SJSA1 (cell line): ENCODE measurements at places on chromosomes 3 and 15.

DNA sequence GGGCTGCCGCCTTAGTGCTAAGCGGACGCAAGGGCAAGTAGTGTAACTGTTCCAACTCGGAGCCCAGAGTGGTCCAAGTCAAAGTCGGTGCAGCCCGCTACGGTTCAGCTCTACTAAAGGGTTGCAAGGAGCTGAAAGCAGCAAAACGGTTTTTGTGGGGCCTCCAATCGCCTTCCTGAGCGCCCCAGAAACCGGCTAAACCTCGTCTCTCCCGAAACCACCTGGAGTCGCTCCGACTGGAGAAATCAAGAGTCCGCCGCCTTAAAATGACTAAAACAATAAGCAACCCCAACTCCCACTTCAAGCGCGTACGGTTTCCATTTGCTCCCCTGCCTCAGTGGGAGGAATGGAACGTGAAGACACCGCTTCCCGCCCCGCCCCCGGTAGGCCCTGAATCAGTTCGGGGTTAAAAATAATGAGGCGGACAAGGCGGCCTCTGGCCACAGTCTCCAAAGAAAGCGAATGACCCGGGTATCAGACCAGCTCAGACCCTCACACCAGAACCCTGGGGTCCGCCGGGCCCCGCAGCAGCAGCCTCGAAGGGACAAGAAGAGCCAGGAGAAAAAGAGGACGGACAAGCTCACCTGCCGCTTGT, 401 bp downstream of the SEC11A start:
- DNase-seq, result peak; percentile 49

- no peak for DNase-seq
Observed at GRCh38 chr3:55735976-55736375, 248.9 kb upstream of the WNT5A start.

DNA sequence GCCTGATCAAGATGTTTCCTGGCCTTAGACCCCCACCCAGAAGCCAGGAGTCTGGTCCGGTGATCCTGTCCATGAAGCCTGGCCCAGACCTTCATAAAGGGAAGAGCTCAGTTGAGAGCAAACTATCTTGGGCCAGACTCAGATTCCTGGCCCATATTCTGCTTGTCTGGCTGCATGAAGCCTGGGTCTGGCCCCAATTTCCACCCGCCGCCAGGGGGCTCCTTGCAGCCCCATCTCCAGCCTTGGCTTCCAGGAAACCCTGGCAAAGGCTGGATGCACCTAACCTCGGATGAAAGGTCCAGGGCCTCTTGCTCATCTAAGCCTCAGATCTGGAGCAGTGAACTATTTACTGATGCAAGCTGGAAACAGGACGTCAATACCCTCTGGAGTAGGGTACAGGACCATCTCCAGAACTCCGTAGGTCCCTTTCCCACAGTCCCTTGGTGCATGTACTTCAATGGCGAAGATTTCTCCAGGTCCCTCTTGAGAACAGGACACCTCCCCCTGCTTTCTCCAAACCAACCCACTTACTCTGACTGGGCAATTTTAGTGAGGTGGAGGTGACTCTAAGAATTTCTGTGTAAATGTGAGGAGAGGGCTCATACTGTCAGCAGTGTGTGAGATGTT, 5.6 kb downstream of the FOXL2 start:
- DNase-seq, result no peak

GRCh38 chr3:181176601-181177000, 187.1 kb upstream of the DNAJC19 start:
- DNase-seq, result peak; percentile 24

GRCh38 chr3:31988271-31988670, 6.7 kb downstream of the ZNF860 start:
- no peak for DNase-seq

DNA sequence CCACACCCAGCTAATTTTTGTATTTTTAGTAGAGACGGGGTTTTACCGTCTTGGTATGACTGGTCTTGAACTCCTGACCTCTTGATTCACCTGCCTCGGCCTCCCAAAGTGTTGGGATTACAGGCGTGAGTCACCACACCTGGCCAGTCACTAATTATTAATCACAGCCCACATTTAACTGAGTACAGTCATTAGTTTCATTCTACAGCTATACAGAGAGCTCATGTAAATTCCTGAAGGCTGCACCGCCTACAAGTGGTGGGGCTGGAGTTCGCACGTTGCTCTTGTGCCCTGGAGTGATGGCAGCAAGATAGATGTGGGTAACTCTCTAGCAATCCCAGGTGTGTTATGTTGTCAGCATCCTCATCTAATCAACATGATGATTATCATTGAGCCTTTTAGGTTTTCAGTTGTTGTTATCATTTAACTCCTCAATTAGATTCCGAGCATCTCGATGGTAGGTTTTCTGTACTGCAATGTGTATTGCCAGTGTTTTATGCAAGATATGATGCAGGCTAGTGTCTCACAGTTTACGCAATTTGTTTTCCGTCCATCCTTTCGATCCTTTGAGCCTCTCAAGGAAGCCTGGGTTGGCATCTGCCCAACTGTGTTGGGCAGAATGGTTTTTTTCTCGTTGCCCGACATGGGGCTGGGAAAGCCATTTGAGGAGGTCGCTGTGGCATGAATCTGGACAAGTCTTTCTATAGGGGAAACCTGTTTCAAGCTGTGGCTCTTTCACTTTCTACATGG, 216.3 kb downstream of the LPP start:
- no peak for DNase-seq

DNA sequence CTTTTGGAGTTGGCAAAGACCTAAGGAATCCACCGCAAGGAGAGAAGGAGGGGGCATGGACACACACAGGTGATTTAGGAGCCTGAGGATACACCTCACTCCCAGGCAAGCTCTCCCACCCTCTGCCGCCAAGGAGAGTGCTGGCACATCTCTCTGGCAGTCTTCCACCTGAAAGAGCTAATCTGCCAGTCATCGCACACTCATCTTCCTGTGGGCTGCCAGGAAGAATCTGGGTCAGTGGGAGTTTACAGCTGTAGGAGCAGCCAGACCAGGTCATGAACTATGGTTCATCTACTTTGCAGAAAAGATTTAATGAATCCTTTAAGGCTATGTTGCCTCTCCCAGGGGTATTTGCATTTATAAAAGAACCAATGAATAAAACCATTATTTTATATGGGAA, 170.6 kb upstream of the TSC22D2 start:
- DNase-seq, result peak; percentile 66

- no peak for DNase-seq
Observed at GRCh38 chr3:51375136-51375535, 10.0 kb upstream of the MANF start.

- DNase-seq, result no peak
Observed at GRCh38 chr3:128807186-128807830, 72.1 kb upstream of the ACAD9 start.

DNA sequence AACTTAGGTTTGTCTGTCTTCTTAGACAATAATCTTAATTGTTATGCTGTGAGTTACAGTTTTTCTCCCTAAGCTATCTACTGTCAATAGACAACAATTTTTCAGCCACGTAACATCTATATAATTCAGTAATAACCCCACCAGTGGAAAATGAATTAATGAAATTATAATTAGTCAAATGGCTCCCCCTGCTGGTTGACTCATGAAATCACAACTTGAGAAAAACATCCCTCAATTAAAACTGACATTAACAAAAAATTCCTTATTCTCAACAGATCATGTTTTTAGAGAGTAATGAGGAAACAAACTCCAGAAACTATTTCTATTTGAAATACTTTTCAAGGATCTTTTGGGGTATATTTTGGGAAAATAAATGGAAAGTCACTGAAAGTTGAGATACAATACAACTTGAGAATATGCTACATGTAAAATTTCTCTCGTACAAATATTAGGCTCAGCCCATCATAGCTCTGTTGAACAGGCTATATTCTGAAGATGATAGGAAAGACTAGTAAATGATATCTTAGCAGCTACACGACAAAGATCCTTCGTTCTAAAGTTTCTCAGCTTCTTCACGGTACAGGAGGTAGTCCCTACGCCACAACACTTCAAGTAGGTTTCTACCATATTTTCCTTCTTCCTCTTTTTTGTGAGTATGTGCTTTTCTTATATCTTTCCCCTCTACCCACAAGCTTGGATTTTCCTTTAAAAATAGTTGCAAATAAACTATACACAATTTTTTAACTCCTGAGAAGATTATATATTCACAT, 20.7 kb downstream of the PPP1R2 start:
- no peak for DNase-seq

DNA sequence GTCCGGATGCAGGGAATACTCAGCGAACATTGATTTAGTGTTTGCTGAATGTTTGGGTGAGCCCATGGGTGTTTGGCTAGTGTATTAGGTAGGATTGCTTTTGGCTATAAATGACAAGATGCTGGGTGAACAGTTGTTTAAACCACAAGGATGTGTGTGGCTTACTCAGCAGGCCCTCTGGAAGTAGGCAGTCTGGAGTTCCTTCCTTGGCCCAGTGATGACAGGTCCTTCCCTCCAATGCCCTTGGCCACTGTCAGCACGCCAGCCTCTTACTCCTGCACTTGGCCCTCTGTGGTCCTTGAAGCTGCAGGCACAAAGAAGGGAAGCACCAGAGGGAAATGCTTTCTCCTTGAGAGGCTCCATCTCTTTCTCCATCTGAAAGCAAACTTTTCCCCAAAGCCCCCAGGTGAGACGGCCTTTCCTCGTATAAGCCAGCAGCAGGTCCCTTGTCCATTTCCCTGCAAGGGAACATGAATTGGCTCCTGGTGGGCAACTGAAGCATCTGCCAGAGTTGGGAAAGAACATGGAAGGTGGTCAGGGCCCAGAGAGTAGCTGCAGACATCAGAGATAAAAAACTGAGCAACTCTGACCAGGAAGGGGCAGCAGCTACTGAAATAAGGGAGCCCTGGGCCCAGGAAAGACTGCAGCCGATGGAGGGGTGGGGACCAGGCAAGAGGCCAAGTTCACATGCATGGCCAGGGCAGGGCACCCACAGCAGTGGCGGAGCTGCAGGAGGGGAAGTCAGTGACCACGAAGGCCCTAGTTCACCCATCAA, 105.0 kb downstream of the TPRA1 start:
- DNase-seq, result no peak

DNA sequence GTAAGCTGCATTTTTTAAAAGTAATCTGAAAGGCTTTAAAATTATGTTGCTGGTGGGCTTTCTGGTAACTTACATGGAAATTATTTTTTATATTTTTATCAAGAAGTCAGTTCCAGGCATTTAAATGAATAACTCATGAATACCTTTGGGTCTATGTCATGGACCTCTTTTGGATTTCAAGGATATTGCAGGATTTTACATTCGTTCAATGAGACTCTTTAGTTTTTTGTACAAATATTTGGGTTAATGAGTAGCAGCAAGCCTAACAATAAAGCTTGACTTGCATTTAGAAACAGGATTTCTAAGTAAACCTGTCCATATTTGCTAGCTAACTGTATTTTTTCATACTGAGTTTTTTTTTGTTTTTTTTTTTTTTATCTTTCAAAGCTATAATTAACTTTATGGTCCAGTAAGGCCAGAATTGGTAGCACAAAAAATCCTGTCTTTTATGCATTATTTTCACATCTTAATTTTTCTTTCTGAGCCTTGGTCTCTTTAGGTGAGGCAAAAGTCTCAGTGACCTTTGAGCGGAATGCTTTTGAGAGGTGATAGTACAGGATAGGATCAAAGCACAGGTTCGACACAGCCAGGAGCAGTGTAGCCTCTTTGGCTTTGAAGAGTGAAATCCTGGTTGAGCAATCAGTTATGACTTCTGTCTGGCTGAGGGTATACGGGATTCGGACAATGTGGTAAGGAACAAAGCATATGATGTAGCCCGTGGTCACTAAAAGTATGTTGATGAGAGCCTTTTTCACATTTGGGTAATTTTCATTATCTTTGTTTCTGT, 4.8 kb downstream of the GPR171 start:
- no peak for DNase-seq

DNA sequence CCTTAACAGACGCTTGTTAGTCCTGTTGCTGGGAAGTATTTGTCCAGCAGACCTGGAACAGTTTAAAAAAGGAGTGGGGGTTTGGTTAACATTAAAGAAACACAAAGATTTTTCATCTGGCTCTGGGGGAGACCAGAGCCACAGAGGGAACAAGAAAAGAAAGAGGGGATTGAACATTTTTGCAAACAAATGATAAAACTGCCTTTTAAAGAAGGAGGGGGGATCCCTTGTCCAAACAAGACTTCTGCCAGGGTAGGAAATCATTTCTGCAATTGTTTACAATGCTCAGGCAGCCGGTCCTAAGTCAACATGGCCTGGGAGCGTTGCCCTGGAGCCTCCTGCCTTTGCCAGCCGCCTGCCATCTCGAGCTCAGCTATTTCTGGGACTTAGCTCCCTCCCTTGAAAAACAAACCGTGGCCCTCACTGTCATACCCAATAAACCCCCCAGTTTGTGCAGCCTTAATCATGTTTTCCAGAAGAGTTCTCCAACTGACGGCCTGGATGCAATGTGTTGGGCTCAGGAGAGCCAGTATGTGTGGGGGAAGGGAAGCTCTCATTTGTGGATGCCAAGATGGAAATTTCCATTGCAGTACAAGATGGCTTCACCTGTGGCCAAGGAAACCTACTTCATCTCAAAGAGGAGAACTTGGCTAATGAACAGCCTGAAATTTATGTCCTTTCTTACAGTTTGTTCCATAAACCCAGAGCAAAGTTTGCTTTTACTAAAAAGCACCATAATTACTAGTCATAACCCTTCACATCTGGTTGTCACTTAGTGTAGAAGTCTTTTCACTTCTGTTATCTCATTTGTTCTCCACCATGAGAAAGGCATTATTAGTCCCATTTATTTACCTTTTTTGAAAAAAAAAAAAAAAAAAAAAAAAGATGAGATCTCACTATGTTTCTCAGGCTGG, 75.9 kb upstream of the RNU6-1 start:
- DNase-seq, result peak; percentile 66

GRCh38 chr3:190595179-190595795, 81.4 kb downstream of the IL1RAP start:
- DNase-seq, result no peak

DNA sequence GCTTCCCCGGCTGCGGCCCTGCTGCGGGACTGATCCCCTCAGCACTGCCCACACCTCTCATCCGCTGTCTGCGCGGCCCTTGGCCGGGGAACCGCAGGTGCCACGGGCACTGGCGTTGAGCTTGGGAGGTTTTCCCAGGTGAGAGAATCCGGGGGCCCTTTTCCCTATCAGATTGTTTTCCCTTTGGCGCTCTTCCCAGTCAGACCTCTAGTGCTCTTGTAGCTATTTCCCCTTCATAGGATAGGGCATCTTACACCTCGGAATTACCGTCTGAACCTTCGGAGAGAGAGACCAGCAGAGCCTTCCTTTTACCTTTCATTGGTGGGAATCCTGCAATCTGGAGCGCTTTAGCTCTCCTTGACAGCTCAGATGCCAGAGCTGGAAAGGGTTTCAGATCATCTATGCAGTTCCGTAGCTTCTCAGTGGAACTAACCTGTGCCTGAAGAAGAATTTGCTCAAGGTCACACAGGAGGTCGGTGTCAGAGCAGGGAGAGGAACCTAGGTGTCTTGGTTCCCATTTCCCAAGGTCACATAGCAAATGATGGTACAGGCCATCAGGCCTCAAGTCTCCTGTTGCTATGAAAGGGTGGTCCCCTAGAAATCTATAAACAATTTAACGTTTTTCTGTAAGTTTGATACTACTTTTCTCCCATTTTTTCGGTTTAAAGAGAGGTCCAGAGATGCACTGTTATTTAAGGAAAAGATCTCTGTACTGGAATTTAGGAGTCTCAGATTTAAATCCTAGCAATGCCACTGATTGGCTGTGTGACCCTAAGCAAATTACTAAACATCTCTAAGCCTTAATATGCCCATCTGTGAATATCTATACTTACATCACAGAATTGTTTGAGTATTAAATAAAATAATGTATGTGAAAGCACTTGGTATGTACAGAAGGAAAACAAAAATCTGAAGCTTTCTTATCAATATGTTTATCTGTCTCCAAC, 916 bp downstream of the IDH3A start:
- no peak for DNase-seq
